ENCODE measurements at places on chromosomes 11 and 22. TPM values are rescaled to one million over a fixed set of nuclear protein-coding genes. Genes with fewer than 3 reads are reported as not detected.
A peak's percentile ranks its signal among the peaks of the same experiment; 100 is the strongest.

The RFPL1 gene
- not detected for total RNA-seq

The MLC1 gene
- 0.36 TPM for total RNA-seq

The P2RX3 gene
- total RNA-seq, result not detected

DNA sequence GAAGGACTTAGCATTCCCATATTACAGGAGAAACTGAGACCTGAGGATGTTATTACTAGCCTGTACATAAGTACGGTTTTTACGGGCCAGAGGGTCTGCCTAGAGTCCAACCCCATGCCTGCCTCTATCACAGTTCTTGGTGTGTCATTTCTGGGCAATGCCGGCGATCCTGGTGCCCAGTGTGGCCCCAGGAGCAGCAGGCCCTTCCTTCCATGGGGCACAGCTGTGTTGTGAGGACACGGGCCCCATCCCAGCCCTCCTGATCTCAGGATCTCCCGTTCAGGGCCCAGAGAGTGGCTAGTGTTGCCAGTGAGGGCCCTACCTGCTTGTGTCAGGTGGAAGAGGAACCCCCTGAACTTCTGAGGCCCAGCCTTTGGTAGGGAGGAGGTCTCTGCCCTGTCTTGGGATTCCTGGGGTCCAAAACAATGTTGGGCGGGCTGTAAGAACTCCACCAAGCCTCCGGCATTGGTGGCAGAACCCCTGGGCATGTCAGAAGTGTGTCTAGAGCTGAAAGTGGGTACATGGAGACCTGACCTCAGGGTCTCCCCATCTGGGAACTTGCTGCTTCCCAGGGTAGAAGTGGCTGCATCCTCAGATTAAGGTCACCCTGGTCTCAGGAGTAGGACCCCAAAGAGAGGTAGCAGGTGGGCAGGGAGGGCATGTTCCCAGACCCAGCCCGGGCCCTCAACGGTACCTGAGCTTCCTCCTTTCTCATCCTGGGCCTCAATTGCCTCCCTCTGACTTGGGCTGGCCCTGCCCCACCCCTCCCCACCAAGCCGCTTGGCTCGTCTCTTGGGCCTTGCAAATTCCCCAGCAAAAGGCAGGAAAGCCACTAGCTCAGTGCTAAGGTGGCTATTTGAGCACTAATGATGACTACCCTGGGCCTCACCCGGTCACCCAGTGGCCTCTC lies 74.6 kb upstream of the KCNQ1OT1 start:
- peak; percentile 15 for DNase-seq

DNA sequence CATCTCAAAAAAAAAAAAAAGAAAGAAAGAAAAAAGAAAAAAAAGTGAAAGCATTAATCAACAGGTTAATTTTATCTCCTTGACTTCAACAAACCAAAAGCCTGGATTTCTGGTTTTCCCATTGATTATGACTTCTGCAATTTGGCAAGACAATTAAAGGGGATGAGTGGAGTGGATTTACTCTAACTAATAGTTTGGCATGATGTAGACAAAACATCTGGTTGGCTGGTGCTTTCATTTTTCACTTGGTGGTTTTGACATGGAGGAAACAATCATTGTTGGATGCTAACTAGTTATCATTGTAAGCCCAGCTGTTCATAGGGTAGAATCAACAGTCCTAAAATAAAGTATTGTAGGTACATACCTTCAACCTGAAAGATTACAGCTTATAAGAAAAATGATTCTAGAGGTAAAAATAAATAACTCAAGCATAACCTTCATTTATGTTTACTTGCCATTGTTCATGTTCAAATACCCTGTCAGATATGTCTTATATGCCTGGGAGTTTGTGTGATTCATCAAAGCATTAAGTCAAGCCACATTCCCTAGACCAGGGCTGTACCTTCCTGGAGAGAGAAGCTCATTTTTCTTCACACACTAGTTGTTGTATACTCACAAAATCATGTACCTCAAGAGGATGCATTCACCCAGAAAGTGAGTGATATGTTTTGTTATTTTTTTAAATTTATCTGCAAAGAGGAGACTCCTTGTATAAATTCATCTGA lies 15.1 kb downstream of the FIBIN start:
- DNase-seq, result no peak

GRCh38 chr11:84290647-84291046 lies 1004.5 kb upstream of the CCDC90B start:
- DNase-seq, result no peak

- DNase-seq, result no peak
Observed at GRCh38 chr11:129412494-129412893, 36.8 kb downstream of the BARX2 start.

DNA sequence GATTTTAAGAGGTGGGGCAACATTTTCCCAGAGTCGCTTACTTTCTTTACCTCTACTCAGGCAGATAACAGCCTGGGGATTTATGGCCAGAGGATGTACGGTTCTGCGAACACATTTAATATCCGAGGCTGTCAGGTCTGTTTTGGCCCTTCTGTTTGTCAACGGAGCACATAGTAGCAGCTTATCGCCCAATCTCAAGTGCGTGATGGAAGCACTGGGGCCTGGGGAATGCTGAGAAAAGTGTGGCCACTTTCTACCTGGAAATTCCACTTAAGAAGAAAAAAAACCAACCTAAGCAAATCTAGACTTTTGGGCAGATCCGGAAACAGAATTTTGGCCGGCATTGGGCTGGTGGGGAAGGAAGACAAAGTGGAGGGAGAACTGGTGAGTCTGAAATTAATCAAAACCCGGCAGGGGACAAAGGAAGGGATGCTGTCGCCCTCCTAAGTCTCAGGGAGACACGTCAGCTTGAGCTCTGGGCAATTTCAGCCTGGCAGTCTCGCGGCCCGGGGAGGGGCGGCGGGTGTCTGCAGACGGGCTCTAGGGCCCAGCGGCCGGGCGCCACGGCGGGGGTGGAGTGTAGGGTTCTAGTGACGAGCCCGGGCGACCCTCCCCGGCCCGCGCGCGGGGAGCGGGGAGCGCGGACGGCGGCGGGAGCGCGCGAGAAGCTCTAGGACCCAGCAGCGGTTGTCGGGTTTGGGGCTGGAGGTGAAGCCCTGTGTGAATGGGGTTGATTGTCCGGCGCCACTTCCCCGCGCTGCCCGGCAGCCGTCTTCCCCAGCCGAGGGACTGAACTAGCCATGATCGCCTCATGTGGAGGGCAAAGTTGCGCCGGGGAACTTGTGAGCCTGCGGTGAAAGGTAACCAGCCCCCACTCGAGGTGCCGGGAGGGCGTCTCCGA lies at the start of gene AMOTL1:
TSS of gene AMOTL1 (plus strand) at position 656 of the 901 bp plus-strand sequence. CDS start at position 812, 156 bp downstream.
- DNase-seq, result peak; percentile 81
